Stimulated activated CD4-positive, alpha-beta T cell treated with anti-CD3 and anti-CD28 coated beads, Interleukin-1b, Interleukin-23, amount 100 ng/mL, for 1 hour (primary cell): ENCODE measurements at places on chromosomes 7 and 10.

- DNase-seq: no peak
Observed at GRCh38 chr7:818031-818699, 14.1 kb upstream of the SUN1 start.

DNA sequence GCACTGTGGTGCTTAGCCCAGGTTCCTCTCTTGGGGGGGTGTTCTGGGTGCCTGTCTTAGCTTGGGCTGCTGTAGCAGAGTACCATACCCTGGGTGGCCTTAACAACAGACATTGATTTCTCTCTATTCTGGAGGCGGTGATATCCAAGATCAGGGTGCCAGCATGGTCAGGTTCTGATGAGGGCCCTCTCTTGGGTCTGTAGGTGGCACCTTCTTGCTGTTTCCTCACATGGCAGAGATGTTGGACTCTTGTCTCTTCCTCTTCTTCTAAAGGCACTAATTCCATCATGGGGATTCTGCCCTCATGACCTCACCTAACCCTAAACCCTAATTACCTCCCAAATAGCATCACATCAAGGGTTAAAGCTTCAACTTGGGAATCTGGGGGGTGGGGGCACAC lies 19.9 kb upstream of the CRHR2 start:
- no peak for DNase-seq

- no peak for DNase-seq
Observed at GRCh38 chr10:114526126-114526503, 121.8 kb upstream of the AFAP1L2 start.

DNA sequence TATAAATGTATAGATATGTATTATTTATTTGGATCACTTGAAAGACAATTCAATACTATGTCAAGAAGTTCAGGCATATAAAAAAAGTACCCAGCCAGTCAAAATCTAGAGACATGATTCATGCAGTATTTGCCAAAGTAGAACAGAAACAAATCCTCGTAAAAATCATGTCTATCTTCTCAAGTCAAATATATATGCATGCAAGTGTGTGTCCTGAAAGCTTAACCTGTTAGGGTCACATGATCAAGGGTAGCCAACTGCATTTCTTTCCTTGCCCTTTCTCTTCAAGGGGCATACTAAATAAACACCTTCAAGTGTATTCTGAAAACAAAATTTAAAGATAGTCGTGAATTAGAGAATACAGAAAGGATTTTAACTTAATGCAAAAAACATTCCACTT lies 107.0 kb downstream of the HIBADH start:
- no peak for DNase-seq

DNA sequence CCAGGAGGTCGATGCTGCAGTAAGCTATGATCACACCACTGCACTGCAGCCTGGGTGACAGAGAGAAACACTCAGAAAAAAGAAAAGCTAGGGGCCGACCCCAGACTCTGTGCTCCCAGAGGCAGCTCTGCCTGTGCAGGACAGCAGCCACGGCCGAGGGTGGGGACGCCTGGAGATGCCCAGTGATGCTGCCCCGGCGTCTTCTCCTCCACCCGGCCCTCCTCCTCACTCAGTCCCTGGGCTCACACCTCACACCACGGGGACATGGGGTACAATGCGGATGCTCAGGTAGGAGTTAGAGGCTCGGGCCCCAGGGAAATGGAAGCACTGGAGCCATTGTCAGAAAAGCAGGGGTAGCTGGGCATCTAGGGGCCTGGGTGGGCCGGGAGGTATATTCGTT lies 46.3 kb upstream of the ELFN1 start:
- DNase-seq: no peak

DNA sequence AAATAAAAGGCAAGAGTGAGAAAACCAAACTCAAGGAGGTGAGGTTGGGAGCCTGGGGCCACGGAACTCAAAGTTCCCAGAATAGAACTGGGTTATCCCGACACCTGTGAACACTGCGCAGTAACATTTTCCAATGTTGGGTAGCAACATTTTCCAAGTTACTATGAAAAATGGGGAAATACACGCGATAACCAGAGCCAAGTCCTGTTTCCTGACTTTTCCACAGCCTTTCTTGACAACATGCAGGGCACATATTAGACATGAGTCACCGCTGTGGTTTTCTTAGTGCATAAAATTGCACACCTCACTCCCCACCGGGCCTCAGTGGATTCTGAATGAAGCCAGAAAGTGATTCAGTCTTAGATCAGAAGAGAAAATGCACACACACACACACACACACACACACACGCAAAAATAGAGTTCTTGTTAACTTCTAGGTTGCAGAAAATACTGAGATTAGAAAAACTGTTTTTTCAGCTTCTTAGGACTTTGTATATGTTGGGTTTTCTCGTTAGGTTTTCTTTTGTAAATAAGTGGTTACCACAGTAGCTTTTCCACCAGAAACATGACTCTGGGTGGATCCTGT lies 70.0 kb downstream of the CAMK1D start:
- DNase-seq: peak; percentile 3

DNA sequence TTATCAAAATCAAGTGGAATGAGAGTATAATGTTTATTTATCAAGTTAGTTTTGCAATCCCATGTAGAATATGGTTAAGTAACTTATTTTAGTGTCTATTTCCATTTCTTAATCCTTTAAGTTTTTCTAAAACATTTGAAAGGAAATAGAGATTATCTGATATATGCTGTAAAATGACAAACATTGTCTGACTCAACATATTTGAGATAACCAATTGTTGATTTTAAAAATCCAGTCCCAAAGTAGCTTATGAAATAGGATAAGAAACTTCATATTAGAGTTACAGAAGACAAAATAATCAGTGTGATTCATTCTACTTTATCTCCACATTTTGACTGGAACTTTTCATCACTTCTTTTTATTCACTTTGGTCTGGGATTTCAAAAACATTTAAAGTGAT lies 38.7 kb upstream of the CDK1 start:
- DNase-seq: no peak

DNA sequence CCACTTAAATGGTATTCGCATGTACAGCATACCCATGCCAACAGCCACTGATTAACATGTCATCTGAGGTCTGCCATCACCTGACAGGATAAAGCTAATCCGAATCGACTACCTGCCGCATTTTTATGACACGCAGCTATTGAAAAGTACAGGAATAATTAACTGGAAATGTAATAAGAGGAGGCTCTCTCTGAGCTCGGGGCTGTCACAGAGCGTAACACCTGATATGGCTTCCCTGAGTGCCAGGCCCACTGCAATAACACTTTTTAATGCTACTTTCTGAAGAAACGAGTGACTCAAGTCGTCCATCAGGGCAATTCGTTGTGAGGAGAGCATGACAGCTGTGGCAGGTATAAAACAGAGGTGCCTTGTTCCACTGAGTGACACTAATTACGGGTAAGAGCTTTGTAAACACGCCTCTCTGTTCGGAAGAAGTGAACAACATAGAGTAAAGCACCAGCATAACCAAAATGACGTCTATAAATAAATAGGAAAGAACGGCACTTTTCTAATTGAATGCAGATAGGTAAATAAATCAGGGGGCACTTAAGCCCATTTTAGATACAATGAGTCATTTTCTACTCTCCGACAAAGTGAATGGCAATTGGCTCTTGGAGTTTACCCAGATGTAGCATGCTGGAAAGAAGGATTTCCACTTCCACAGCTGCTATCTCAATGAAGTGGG lies 56.5 kb upstream of the CREB5 start:
- DNase-seq: no peak

GRCh38 chr10:112769611-112770370 lies 180.3 kb upstream of the TCF7L2 start:
- DNase-seq: no peak

DNA sequence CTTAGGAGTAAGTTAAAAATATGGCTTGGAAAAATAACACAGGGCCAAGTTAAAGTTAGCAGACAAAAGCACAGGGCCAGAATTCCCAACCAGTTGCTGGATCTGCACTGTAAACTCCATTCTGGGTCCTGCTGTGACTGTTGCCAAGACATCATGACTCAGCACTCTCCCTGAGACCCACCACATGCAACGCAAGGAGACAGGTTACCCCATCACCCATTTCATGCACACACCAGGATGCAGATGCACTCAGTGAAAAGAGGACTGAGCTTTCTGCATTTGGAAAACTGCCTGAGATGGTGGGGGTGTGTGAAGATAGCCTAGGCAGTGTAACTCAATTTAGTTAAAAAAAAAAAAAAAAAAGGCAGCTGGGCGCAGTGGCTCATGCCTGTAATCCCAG lies 97.6 kb upstream of the ZNF438 start:
- no peak for DNase-seq

DNA sequence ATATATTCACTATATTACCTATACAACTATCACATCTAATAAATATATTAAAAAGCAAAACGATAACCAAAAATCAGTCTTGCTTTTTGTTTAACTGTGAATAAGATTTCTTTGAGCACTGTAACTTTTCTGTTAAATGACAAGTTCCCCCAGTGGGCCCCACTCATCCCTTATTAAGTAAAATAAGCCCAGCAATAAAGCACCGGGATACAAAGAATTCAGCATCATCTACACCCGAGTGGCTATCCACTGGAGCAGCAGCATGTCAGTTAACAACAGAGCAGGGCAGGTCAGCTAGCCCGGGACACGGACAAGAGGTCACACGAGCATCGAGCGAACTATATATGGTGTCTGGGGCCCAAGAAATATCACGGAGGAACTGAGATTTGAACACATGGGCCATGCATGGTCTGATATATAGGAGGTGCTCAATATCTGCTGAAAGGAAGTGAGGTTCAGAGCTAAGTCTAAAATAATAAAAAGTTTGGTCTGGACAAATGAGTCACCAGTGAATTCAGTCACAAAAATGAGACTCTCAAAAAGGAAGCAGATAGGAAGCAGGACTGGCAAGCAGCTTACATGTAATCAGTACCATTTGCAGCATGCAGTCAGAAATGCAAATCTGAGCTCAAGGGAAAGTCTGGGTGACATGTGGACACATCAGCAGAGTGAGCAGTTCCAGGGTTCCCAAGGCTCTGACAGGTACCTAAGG lies 4.1 kb downstream of the ERCC6 start:
- no peak for DNase-seq

DNA sequence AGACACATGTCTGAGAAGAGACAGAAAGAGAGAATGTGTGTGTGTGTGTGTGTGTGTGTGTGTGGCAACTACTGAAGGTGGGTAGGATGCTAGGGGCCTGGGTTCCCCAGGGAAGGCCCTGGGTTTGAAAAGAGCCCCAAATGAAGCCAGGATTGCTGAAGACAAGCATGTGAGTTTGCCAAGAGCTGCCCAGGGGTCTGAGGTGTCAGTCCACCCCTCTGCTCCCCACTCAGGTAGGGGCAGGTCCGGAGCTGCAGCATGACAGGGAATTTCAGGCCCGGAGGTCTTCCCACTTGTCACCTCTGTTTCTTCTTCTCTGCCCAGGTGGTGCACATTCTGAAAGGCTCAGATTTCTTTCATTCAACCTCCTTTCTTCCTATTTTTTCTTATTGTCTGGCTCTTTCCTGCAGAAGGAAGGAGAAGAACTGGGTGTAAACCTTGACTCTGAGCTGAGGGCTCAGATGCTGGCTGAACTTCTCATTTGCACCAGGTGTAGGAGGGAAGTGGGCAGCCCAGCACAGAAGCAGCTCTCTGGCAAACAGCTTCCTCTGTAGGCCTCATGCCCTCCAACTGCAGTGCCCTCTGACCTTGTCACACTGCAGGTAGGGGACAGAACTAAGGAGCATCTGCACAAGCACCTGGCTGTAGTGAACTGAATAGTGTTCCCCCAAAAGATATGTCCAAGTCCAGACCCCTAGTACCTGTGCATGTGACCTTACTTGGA lies 79.6 kb upstream of the LRRC4 start:
- no peak for DNase-seq

- no peak for DNase-seq
Observed at GRCh38 chr7:98078197-98078870, 28.3 kb upstream of the LMTK2 start.

DNA sequence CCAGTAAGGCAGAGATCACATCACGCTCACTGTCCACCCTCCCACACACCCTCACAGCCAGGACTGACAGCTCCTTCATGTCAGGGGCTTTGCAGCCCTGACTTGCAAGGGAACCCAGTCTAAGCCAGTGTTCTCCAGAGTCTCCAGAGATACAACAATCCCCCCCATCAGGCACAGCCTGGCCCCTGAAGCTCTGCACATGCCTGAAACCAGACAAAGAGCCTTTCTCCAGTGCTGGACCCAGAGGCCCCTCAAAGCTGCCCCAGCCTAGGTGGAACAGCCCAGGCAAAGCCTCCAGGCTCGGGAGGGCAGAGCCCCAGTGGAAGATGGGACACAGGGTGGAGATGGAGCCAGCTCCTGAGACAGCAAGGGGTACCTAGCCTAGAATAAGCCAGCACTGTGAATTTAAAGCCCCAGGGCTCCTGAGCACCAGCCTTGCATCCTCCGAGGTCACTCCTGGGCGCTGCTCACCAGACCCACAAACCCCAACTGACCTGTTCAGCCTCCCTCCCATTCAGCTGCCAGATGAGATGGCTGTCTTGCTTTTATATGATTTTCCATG lies 50.2 kb downstream of the GRID1 start:
- no peak for DNase-seq

GRCh38 chr7:129032017-129032416 lies 22.9 kb downstream of the TNPO3 start:
- no peak for DNase-seq

DNA sequence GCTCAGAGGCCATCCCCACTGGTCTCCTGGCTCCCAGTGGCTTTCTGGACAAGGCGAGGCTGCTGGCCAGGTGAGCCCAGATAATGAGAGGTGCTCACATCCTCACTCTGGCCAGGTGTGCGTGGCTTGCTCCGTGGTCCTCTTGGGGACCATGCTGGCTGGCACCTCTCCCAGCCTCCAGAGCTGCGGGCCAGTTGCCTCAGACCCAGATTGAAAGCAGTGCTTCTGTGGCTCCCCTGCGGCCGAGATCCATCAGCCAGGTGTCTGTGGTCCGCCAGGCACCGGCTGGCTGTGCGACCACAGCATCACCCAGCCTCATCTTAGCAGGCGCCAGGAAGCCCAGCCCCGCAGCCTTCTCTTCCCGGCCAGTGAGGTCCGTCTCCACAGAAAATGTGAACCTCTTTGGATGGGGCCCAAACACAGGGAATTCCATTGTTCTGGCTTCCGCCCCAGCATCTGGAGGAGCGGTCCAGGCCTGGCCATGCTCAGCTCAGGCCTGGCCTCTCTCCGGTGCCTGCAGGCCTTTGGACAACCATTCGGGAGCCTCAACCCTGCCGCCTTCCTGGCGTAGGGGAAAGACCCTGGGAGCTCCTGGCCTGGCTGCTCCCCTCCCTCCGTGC lies 5.2 kb upstream of the TTYH3 start:
- no peak for DNase-seq

- DNase-seq: no peak
Observed at GRCh38 chr10:89164920-89165319, 42.2 kb downstream of the CH25H start.

DNA sequence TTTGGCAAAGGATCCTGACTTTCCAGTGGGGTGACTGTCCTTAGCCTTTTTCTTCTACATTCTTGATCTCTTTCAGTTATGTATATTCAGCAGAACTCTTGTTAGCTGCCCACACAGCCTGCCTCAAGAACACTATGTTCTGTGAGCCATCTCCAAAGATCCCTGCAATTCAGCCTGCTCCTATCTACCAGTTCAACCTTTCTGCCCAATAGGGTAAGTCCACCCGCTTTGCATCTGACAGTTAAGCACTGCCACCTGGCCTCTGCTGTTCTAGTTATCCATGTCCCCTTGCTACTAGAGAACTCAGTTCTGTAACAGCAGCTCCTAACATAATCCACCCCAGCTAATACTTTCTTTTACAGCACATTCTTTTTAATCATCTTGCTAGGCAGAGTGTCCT lies 13.5 kb downstream of the OR9A2 start:
- DNase-seq: no peak
